ENCODE measurements at places on chromosomes 7 and 10.
A peak's percentile ranks its signal among the peaks of the same experiment; 100 is the strongest.

DNA sequence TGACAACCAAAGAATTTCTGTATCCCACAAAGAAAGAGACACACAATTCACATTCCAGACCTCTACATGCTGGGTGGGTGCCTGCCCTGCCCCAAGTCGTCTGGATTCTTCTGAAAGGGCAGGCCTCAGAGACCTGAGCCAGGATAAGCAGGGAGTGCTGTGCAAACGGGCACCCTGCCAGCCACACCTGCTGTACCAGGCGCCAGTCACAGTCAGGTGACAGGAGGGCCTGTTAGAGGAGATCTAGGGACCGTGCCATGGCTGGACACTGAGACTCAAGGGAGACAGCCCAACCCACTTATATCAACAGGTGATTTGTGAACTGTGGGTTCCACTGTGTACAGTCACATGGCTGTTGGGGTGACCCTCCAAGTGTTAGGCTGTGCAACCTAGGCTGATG is 103.1 kb upstream of the AFAP1L2 start:
- DNase-seq = peak; percentile 41

DNA sequence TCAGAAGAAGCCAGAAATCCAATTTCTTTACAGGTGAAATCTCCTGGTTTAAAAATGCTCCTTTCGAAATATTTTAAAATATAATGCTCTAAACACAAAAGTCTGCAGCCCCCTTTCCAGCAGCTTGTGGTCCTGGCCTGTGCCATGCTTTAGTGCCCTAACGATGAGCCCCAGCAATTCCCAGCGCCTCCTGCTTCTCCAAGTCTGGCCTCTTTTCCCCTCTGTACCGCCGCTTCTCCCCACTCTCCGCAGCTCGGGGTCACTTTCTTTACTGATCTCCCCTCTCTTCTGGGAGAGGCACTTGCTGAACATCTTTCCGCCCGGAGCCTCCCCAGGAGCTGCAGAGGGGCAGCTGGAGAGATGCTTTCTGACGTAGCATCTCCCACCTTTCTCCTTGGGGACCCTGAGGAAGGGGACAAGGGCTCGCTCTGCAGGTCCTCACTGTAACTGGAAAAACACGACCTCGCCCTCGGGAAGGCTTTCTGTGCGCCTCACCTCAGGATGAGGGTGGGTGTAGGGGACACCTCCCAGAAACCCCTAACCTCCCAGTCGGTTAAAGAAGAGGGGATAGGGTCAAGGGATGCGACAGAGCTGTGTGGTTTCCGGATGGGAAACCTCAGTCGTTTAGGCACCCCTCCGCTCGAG is 565 bp upstream of the INA start:
- no peak for DNase-seq

- no peak for DNase-seq
Observed at GRCh38 chr10:123391275-123392028, 237.2 kb downstream of the BUB3 start.

- no peak for DNase-seq
Observed at GRCh38 chr10:103789771-103790201, 65.6 kb downstream of the SH3PXD2A start.

DNA sequence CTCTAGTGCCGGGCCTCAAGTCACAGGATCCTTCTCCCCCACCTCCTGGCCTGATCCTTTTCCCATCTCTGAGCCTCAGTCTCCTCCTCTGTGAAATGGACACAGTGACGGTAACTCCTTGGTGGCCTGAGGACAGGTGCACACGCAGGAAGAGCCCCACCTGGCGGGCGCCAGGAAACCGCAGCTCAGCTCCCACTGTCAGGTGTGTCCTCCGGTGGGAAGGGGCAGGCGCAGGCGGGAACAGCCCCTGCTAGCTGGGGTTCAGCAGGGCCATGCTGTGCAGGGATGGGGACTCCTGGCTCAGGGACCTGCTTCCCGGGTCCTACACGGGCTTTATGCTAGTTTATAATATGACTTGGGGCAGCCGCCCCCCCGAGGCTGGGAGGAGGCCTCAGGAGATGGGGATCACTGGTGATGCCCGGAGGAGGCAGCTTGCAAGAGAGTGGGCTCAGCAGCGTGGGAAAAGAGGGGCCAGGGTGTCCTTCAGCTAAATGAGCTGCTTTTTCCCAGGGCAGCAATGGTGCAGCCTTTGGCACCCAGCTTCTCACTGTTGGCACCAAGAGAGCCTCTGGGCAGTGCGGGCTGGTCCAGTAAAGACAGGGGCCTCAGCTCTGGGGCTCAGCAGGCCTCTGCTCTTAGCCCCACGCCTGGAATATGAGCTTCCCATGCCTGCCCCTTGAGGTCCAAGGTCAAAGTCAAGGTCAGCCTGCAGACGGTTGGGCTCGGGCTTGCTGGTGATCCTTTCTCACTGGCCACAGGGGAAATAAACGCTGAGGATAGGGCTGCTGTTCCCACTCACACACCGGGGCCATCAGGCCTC is 68.0 kb upstream of the FAM20C start:
- DNase-seq = no peak

DNA sequence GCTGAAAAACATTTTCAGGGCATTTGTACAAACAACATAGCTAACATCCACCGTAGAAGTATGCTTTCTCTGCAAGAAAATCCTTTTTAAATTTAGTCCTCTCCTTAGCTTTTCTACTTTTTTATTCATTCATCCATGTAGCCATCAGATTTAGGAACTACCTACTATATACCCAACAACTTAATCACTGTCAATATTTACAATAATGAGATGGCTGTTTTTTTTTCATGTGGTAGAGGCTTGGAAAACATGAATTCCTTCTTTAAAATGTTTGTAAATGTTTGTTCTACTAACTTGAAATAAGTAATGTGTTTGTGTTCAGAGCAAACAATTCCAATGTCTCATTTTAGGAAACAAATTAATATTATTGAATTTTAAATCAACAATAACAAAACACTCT is 78.2 kb upstream of the CAV2 start:
- no peak for DNase-seq

DNA sequence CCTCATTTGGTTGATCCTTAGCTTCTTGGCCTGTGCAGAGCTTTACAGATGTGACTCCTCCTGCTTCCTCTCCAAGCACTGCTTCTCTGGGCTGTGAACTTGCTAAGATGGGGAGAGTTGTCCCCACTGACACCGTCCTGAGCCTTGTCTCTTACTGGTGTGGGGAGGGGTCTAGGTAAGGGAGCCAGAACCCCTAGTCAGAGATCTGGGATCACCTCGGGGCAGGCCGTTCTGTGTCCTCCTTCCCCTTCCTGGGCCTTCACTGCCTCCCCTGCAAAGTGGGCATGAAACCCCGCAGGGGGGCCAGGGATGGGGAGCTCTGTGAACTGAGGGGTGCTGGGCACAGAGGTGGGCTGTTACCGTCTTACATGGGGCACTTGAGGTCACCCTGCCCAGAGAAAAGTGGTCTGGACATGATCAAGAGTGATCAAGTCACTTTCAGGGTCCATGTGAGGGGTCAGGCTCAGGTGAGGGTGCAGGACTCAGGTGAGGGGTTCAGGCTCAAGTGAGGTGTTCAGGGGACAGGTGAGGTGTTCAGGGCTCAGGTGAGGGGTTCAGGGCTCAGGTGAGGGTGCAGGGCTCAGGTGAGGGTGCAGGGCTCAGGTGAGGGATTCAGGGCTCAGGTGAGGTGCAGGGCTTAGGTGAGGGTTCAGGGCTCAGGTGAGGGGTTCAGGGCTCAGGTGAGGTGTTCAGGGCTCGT is 86.2 kb downstream of the ADCY1 start:
- no peak for DNase-seq

DNA sequence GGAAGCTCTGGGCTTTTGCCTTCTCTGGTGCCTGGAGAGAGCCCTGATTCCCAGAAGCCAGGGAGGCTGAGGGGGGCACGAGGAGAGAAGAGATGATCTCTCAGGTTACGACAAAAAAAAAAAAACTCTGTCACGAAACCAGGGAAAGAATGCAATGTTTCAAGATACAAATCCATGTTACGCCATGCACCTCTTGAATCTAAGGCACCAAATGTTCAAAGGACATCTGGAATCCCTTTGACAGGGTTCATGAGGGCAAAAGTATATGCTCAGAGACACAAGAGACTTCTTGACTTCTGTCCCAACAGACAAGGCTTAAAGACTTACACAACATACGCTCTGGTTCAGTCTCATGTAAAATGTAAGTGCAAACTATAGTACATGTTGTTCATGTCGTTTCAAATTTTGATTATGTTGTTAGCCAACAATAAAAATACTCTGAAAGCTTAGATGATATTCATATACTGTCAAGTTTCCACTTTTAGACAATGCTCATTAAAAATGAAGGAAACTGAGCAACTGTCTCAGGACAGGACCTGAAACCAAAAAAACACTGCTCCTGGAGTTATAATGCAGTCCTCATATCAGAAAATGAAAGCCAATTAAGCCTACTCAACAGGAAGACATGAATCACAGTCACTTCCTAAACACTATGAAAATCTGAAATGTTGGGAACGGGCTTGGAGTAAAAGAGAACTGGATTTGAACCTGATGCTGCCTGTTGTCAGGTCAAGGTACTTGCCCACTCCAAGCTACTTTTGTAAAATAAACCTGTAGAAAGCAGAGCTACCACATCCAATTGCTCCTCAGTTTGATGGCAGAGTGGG is 72.3 kb downstream of the CHCHD3 start:
- no peak for DNase-seq

GRCh38 chr7:80273327-80273726 is 138.7 kb downstream of the GNAI1 start:
- DNase-seq = no peak

DNA sequence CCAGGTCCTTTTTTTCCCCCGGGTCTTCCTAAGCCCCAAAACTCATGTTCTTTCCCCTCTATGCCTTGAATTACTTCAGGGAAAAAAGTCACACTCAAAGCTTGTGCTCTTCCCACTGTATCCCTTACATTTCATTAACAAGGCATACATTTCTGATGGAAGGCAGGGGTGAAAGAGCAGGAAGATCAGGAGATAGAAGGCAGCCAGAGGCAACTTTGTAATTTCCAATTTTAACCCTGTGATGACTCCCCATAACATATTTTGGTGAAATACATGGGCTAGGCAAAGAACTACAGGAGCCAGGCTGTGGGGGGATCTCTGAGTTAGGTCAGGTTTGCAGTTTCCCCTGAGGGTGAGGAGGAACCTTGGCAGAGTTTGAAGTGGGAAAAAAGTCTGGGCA is 635.0 kb downstream of the LRMDA start:
- no peak for DNase-seq

DNA sequence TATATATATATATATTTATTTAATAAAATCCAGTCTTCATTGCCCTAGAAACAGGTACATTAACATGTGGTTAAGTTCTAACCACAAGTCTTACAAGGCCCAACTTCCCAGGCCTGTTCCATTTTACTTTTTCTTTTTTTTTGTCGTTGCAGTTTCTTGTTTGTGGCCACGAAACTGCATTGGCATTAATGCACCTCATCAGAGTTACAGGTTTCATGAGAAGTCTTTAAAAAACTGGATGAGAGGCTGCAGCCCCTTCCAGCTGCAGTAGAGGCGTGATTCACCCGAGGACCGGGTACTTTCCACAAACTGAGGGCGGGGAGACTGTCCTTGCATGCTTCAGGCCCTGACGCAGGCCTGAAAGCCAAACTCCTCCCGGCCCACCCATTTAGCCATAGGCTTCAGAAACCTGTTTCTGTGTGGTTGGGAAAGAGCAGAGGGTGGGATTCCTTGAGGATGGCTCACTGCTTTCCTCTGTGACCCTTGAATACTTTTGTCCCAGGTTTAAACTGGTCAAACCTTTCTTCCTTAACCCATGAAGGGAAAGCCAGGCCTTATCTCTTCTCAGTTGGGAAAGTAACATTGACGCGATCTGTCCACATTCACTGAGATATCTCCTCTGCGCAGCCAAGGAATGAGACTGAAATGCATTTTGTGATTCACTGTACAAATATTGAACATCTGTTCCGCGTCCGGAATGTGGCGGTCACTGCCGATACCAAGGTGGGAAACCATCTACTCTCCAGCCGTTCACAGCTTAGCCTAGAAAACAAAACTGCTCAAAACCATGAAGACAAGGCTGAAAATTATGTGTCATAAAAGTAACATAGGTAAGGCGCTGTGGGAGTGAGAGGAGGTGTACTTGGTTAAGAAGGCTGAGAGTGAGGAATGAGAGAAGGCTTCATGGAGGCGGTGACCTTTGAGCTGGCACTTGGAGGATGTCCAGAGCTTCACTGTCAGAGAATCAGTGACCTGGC is 311.7 kb downstream of the GATA3 start:
- no peak for DNase-seq

DNA sequence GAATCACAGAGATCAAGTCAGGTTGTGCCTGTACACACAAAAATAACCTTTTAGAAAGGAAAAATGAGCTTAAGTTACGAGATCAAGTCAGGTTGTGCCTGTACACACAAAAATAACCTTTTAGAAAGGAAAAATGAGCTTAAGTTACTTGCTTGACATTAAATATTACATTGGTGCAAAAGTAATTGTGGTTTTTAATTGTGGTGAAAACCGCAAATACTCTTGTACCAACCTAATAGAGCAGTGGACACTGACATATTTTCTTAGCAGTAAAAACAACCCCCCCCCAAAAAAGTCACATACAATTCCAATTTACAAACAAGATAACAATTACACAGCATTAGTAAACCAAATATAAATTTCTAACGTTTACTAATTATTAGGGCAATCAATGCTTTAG is 595.6 kb downstream of the GRM8 start:
- DNase-seq = no peak

DNA sequence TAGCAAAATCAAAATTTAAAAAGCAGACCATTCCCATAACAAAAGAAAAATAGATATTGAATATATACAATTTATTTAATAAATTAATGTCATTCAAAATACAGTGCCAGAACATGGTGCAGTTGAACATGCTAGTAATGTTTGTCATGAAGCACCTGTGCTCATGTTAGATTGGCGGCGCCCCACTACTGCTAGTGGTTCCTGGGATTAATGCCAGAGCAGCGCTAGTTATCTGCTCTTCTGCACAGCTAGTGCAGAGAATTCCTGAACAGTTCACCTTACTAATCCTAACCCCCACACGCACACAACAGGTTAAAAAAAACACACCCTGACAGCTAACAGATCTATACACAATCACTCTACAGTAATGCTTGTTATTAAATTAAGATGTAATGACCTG is 23.4 kb downstream of the KBTBD2 start:
- DNase-seq = no peak

DNA sequence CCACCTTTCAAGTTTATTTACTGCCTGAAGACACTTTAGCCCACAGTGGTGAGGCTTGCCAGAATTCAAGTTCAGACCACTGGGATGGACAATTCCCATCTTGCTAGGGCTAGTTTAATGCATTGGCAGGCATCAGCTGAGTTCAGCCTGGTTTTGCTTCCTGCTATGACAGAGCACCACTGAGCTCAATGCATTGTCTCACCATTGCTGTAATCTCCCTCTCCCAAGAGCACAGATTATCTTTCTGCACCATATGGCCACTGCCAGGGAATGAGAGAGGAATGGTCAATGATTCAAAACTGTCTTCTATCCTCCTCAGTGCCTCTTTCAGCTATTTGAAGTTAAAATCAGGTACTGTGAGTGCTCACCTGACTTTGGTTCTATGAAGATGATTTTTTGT is 160.8 kb downstream of the XPNPEP1 start:
- no peak for DNase-seq

DNA sequence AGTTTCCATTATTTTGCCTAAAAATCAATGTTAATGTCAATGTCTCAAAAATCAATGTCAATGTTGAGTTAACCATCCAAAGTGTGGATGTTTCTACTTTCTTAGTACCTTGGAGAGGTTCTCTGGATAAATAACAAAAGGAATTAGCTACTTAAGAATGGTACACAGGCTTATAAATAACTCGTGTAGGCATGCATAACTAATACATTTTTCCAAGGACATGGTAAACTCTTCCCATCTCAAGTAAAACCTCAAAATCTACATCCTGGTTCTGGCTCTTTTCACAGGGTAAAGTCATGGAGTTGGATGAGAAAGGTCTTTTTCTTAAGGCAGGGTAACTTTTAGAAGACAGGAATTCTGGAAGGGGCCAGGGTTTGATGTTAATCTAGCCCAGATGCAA is 59.9 kb downstream of the CAV1 start:
- DNase-seq = no peak

Measured in NCI-H1105 (cell line).